Activated T-cell treated with anti-CD3 and anti-CD28 coated beads for 48 hours (primary cell): ENCODE measurements at places on chromosomes 1 and 21.

- peak; percentile 31 for DNase-seq
Observed at GRCh38 chr1:119327450-119328155, 41.0 kb upstream of the HAO2 start.

DNA sequence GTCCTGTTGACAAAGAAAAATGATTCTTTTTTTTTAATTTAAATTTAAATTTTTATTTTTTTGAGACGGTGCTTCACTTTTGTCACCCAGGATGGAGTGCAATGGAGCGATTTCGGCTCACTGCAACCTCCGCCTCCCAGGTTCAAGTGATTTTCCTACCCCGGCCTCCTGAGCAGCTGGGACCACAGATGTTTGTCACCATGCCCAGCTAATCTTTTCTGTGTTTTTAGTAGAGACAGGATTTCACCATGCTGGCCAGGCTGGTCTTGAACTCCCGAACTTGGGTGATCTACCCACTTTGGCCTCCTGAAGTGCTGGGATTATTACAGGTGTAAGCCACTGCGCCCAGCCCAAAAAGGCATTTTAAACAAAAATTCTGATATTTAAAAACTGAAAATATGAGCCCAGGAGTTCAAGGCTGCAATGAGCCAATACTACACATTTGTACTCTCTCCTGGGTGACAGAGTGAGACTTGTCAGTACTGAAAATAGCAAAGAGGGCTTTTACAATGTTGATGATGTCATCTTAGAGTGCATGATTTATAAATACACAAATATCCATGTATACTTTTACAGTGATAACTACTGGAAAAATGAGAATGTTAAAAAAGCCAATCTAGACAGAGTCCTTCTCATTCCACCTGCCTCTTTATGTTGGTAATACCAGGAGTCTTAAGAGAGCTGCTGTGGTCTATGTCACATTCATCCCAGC is 56.0 kb upstream of the STUM start:
- no peak for DNase-seq

DNA sequence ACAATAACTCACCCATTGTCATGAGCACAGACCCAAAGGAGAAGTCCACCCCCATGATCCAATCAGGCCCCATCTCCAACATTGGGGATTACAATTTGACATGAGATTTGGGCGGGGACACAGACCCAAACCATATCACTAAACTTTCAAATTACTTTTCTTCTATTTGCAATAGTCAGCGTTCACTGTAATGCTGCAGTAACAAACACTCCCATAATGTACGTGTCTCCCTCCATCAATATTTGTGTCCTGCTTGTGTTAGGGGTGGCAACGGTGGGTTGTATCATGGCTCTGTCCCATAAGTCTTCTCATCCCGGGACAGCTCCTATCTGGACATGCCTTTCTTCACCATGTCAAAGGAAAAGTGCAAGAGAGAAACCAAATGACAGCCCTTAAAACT is 26.2 kb downstream of the TFF3 start:
- DNase-seq = no peak

DNA sequence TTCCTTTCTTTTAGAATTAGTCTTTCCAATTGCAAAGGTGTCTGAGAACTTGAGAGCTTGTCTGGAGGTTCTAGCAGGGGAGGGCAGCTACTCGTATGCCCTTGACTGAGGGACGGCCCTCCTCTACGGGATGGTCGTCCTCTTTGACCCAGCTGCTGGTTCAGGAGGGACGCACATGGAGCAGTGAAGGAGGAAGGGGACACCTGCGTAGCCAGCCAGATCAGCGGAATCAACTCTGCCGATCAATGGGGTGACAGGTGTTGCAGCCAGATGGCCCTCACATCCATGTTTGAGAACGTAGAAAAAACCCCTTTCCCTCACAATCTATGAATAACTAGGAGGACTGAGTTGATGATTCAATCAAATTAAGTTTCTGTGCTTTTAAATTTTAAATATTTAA is 15.7 kb upstream of the A3GALT2 start:
- DNase-seq = no peak

DNA sequence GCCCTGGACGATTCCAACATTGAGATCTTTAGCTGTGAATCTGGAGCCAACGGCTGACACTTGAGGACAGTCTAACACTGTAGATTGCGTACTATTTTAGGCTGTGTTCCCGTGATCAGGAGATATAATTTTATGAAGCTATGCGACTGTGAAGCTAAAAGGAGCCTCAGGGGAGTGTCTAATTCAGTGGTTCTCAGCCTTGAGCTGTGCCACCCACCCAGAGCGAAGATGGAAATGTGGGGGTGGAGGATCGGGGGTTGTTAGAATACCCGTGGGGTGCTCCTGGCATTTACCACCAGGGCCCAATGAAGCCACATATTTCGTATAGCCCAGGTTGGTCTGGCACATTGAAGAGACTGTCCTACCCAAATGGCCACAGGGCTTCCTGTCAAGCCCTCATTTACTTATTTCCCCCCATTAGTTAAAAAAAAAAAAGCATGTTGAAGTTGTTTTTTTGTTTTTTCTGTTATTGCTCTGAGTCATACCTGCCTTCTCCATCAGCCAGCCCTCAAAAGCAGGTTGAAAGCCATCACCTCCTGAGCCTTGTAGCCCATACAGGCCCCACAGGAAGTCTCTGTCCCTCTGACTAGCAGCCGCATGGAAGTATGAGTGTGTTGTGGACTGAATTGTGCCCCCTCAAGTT is 141.7 kb downstream of the GALNT2 start:
- peak; percentile 36 for DNase-seq

DNA sequence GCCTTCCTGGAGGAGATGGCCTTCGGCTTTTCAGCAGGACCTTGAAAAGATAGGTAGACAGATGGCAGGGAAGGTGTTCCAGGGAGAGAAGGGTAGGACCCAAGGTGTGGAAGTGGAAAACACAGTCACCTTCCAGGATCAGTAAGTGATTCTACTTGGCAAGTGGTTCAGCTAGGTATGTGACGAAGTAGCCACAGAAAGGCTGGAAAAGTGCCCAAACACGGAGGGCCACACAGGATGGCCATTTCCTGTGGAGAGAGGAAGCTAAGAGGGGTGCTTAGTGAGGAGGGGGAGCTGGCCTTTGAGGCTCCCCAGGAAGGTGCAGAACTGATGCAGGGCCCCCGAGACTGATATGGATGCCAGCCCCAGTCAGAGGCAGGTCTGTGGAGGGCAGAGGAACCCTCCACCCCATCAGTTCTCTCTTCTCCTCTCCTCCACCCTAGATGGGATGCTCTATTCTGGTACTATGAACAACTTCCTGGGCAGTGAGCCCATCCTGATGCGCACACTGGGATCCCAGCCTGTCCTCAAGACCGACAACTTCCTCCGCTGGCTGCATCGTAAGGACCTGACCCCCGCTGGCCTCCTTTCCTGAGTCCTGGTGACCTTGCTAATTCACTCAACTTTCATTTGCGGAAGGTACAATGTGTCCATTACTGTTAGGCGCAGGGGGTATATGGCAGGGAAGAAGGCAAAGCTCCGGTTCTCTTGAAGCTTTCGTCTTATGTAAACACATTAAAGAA is 6.8 kb downstream of the SEMA4A start:
- DNase-seq = no peak
